ENCODE measurements at places on chromosomes 5 and 9. TPM values are rescaled to one million over a fixed set of nuclear protein-coding genes. Genes with fewer than 3 reads are reported as not detected.

DNA sequence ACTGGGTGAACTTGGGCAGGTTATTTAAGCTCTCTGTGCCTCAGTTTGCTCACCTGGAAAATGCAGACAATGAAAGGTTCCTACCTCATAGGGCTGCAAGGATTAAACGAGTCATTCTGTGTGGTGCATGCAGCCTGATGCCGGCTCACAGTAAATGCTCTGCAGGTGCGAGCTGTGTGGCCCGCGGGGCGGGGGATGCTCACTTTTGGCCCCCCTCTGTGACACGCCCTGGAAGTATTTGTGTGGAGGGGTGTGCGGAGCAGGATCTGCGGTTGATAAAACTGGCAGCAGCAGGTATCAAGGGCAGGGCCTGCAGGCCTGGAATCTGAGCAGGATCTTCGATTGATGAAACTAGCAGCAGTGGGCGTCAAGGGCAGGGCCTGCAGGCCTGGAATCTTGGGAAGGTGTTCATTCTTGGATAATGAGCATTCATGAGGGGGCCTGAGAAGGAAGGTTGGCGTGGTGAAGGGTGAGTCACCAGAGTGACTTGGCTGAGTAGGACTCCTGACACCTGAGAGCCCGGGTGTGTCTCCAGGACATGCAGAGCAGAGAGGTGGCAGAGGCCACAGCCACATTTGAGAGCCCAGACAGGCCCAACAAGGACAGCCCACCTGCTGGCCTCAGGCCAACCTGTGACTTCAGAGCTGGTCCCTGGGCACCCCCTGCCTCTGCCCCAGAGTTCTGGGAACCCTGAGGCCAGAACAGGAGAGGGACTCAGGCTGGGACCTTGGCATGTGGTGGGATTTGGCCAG lies 11.9 kb downstream of the UNC5A start:
- DNase-seq, result no peak
- no peaks in the 10 kb centered on the region for H3K36me3 ChIP-seq
- no peak overlapping the region for H3K27ac ChIP-seq
- H3K27me3 ChIP-seq, result peaks cover 31% of the 10 kb centered on the region
- H3K4me3 ChIP-seq, result no peak overlapping the region

The NXNL2 gene
- not detected for total RNA-seq

The TLE1 gene
- total RNA-seq, result 0.10 TPM

DNA sequence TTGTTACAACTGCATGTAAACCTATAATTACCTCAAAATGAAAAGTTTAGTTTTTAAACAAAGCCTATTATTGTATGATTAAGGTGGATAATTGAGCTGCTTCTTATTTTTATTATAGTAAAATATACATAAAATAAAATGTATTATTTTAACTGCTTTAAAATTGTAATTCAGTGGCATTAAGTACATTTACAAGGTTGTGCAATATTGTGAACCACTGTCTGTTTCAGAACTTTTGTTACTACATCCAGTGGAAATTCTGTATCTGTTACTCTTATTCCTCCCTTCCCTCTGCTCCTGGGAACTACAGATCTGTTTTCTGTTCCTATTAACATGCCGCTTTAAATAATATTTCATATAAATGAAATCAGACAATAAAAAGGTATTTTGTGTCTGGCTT lies 37.1 kb downstream of the ITGA1 start:
- no peaks in the 10 kb centered on the region for H3K27me3 ChIP-seq
- peaks cover 8% of the 10 kb centered on the region for H3K4me1 ChIP-seq
- H3K4me3 ChIP-seq, result no peak overlapping the region
- no peak overlapping the region for H3K27ac ChIP-seq
- H3K36me3 ChIP-seq, result peaks cover 1% of the 10 kb centered on the region

GRCh38 chr9:5650356-5651105 lies 21.6 kb downstream of the RIC1 start:
- H3K4me3 ChIP-seq, result no peak overlapping the region
- peaks cover 12% of the 10 kb centered on the region for H3K4me1 ChIP-seq
- no peak for DNase-seq
- H3K27ac ChIP-seq, result no peak overlapping the region
- H3K36me3 ChIP-seq, result peaks cover 42% of the 10 kb centered on the region

The PCDHGB2 gene
- not detected for total RNA-seq

The BTNL3 gene
- not detected for total RNA-seq

- no peaks in the 10 kb centered on the region for H3K4me1 ChIP-seq
- no peak overlapping the region for H3K27ac ChIP-seq
Observed at GRCh38 chr9:109224751-109225150, 57.7 kb upstream of the FRRS1L start.

The SETD9 gene
- total RNA-seq, result 5.8 TPM

The SPINK6 gene
- total RNA-seq, result not detected

Data from activated naive CD4-positive, alpha-beta T cell treated with anti-CD3 and anti-CD28 coated beads for 36 hours (primary cell).